ENCODE measurements at places on chromosomes 13 and 19.
A peak's percentile ranks its signal among the peaks of the same experiment; 100 is the strongest.

GRCh38 chr19:40341601-40342482, 6.4 kb downstream of the C19orf47 start:
- no peak for DNase-seq

- peak; percentile 72 for DNase-seq
Measured at GRCh38 chr19:12656899-12657571, 9.5 kb downstream of the MAN2B1 start.

DNA sequence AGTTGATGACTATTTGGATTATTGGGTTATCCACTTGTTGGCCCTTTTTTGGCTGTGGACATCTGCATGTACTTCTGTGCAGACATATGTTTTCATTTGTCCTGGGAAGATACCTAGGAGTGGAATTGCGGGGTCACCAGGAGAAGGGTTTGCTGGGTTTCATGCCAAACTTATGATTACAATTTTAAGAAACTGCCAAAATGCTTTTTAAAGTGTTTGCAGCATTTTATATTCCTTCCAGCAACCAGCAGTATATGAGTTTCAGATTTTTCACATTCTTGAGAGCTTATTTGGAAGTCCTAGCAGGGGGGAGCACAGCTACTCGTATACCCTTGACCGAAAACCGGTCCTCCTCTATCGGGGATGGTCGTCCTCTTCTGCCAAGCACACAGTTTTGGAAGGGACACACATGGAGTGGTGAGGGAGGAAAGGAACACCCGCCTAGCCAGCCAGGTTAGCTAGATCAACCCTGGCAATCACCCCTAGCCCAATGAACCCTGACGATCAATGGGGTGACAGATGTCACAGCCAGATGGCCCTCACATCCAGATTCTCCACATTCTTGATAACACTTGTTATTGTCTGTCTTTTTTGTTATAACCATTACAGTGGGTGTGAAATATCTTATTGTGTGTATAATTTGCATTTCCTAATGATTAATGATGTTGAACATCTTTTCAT, 26.7 kb upstream of the RNF113B start:
- no peak for DNase-seq

- no peak for DNase-seq
Measured at GRCh38 chr19:42465827-42466280, 23.1 kb upstream of the CXCL17 start.

DNA sequence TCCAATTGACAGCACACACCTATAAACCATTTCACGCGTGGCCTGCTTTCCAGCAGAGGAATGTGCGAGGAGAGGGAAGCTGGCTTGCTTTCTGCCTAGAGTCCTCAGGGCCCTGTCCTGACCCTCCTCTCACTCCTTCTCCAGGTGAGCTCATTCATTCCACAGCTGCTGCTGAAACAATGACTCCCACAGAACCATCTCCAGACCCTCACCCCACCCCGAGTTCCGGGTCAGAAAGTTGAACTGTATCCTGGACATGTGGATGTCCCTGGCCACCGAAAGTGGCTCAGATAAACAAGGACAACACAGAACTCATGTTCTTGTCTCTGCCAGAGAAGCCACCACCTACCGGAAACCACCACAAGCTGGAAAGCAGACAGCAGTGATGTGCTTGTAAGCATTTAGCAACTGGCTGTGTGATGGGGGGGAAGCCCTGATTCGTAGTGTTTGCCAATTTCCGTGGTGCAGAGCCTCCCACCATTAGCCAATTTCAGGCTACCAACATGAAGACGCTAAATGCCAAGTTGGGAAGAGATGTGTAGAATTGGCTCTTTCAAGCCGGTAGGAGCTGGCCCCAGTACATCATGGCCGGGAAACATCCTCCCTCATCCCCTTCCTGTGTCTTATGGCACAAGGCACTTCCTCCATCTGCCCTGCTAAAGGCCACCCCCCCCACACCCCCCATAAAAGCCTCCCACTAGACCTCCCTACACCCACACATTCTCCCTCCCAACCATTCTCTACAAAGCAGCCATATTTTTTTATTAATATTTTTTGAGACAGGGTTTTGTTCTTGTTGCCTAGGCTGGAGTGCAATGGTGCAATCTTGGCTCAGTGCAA, 5.0 kb downstream of the SYCE2 start:
- DNase-seq, result peak; percentile 60

Measured in activated CD4-positive, alpha-beta T cell treated with anti-CD3 and anti-CD28 coated beads for 48 hours (primary cell).